ENCODE measurements at places on chromosomes 13 and 19. TPM values are rescaled to one million over a fixed set of nuclear protein-coding genes. Genes with fewer than 3 reads are reported as not detected.
A peak's percentile ranks its signal among the peaks of the same experiment; 100 is the strongest.

Gene ZNF558
- 9.5 TPM for total RNA-seq

Gene CNN2
- total RNA-seq = 483 TPM

Gene ZFP28
- total RNA-seq = 5.2 TPM

Gene FXYD1
- total RNA-seq = 0.72 TPM

Gene KIR3DL1
- not detected for total RNA-seq

Gene YJEFN3
- 1.9 TPM for total RNA-seq

Gene GATAD2A
- total RNA-seq = 118 TPM

Gene CATSPERD
- total RNA-seq = not detected

Gene LTBP4
- 36.6 TPM for total RNA-seq

DNA sequence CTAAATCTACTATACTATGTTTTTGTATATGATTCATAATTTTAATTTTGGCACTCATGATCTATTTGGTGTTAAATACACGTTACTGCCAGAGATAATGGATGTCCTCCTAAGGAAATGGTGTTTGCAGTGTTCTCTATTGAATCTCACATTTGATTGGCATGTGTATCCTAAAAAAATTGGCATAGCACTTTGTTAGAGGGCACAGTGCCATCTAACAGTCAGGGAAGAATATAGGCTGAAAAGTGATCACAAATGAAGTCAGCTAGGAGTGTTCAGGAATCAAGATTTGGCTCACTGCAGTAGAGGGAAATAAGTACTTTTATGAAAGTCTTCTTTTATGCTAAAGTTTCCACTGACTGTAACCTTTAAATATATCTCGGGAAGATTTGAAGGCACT lies 624.6 kb downstream of the GPC6 start:
- DNase-seq = no peak

DNA sequence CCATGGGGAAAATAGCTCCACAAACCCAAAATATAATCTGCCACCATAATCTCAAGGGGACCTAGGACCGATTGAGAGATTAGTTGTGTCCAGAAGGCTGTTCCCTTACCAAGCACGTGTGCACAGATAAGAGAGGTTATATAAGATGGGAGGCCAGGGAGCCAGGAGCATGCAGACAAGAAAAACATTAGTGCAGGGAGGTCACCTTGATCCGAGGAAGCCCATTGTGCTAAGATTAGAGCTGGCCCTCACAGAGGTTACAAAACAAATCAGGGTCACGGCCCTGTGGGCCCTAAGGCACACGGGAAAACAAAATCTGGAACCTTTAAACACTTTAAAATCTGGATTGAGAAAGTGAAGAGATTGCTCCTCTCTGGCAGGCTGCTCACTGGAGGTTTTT lies 37.7 kb downstream of the RGCC start:
- DNase-seq = no peak

DNA sequence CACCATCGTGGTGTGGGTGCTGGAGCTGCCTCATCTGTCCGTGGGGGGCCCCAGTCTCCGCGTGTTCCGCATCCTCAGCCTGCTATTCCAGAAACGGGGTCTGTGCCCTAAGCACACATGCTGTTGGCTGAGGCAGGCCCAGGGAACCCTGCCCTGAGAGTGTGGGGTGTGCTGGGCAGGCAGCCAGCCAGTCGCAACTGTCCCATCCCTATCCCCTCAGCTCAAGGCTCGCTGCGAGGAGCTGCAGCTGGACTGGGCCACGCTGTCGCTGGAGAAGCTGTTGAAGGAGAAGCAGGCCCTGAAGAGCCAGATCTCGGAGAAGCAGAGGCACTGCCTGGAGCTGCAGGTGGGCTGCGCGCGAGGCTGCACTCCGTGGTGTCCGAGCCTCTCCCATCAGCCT lies 21.9 kb downstream of the PLEKHJ1 start:
- no peak for DNase-seq

- no peak for DNase-seq
Observed at GRCh38 chr13:41851351-41851750, 109.6 kb downstream of the VWA8 start.

- DNase-seq = peak; percentile 46
Observed at GRCh38 chr13:110232756-110233155, 74.2 kb downstream of the COL4A1 start.

DNA sequence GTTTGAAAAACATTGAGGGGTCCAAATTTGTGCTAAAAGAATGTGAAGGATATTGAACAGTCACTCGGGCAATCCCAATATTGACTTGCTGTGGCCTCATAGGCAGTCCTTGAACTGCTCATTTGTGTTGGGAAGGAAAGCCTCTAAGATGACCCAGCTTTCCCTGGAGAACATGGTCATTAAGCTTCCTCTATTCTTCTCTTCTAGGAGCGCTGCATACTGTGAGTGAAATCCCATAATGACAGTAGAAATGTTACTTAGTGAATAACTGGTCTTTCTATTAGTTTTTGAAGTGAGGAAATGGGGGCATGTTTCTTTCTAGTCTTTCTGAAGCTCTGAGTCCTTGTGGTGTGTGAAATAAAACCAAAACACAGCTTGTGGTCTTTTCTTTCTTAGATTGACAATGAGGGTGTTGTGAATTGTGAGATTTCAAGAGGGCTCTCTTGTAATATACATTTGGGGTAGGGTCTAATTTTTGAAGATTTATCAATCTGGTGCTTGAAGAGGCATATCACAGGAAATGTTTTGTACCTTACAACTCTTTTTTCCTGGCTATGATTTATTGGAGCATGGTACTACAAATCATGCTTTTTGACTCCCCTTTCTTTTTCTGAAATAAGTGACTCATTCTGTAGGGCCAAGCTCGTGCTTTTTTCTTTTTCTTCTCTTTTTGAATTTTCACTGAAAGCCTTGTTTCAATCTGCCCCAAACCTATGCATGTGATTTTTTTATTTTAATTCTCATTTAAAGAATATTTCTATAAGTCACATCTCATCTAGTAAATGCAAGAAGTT lies 250.8 kb downstream of the OXGR1 start:
- no peak for DNase-seq

DNA sequence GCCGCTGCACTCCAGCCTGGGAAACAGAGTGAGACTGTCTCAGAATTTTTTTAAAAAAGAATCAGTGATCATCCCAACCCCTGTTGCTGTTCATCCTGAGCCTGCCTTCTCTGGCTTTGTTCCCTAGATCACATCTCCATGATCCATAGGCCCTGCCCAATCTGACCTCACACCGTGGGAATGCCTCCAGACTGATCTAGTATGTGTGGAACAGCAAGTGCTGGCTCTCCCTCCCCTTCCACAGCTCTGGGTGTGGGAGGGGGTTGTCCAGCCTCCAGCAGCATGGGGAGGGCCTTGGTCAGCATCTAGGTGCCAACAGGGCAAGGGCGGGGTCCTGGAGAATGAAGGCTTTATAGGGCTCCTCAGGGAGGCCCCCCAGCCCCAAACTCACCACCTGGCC lies at the start of gene KLK2:
Gene KLK2, plus strand, starts transcription at position 384 of the 400 bp plus-strand sequence. CDS start 35 bp downstream, outside the sequence.
- DNase-seq = no peak

- peak; percentile 82 for DNase-seq
Observed at GRCh38 chr19:35882114-35882832, 13.9 kb downstream of the APLP1 start.

GRCh38 chr13:50078231-50078894 lies 63.1 kb downstream of the KCNRG start:
- no peak for DNase-seq

GRCh38 chr19:31513841-31514240 lies 164.6 kb upstream of the TSHZ3 start:
- DNase-seq = no peak

DNA sequence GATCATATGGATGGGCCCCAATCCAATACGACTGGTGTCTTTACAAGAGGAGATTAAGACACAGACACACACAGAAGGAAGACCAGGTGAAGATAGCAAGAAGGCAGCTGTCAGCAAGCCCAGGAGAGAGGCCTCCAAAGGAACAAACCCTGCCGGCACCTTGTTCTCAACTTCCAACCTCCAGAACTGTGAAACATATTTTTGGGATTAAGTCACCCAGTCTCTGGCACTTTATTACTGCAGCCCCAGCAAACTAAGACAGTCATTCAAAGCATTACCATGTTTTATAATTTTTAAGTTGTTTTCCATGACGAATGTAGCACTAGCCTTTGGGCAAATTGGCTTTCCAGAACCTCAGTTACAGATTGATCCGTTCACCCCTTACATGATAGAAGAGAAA lies 11.3 kb downstream of the STARD13 start:
- no peak for DNase-seq

DNA sequence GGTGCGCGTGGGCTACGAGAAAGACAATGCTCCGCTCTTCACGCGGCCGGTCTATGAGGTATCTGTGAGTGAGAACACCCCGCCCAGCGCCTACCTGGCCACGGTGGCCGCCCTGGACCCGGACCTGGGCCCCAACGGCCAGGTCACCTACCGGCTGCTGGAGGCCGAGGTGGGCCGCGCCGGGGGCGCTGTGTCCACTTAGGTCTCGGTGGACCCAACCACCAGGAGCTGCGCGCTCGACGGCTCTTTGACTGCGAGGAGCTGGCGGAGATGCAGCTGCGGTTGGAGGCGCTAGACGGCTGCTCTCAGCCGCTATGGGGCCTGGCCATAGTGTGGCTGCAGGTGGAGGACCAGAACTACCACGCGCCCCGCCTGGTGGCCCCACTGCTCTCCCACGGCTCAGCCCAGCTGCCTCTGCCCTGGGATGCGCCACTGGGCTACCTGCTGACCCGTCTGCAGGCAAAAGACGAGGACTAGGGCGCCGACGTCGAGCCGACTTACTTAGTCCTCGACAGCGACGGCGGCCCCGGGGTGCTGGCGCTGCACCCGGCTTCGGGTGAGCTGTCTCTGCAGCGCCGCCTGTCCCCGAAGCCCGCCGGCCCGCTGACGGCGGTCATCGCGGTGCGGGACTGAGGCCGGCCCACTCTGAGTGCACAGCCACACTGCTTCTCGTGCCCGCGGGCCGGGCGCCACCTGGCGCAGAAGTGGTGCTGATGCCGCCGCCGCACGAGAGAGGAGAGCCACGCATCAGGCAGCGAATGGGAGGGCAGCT lies 173.0 kb downstream of the OLFM4 start:
- DNase-seq = no peak

GRCh38 chr13:99254830-99255229 lies 3.3 kb downstream of the GPR18 start:
- DNase-seq = no peak

DNA sequence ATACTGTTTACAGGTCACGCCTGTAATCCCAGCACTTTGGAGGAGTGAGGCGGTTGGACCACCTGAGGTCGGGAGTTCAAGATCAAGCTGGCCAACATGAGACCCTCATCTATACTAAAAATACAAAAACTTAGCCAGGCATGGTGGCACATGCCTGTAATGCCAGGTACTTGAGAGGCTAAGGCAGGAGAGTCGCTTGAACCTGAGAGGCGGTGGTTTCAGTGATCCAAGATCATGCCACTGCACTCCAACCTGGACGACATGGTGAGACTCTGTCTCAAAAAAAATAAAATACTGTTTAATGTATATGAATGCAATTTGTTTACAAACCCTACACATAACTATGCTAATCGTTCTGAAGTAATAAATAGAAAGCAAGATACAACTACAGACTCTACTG lies 102.4 kb downstream of the ZNF486 start:
- no peak for DNase-seq

DNA sequence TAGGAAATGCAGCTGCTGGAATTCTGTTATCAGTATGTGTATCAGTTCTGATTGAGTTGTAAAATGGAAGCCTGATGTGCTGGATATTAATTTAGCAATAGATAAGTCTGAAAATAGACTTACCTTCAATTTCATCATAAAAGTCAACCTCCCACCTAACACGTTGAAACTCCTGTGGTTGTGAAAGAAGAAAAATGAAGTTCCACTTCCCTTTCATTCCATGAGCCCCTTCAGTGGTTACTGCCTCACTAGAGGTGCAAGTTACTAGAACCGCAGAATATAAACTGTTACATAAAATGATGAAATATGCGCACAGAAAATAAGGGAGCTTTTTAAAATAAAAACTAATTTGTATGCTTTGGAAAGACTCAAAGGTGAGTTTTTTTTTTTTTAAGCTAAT lies 249.2 kb downstream of the SHISA2 start:
- no peak for DNase-seq

- DNase-seq = no peak
Observed at GRCh38 chr13:41282129-41282571, 18.8 kb upstream of the MTRF1 start.
